A549 treated with dexamethasone at 1 μM for 4 hours (cell line): ENCODE measurements at places on chromosomes 1 and 21. TPM values are rescaled to one million over a fixed set of nuclear protein-coding genes. Genes with fewer than 3 reads are reported as not detected.

IGSF21 gene
- not detected in 5 replicates for total RNA-seq

PTPN14 gene
- total RNA-seq: 7.4 to 17.7 TPM (median 16.0 TPM) in 5 replicates

CHI3L1 gene
- total RNA-seq: 0.11 to 0.24 TPM in 2 of 5 replicates, not detected in the others

ZBTB21 gene
- total RNA-seq: 4.7 to 7.3 TPM (median 6.3 TPM) in 5 replicates

ESRRG gene
- not detected in 5 replicates for total RNA-seq

OR2L3 gene
- not detected in 5 replicates for total RNA-seq

RPE65 gene
- not detected in 5 replicates for total RNA-seq
